ENCODE measurements at places on chromosomes 6 and 20.

- DNase-seq: no peak
Observed at GRCh38 chr6:125745281-125746018, 4.0 kb upstream of the HEY2 start.

DNA sequence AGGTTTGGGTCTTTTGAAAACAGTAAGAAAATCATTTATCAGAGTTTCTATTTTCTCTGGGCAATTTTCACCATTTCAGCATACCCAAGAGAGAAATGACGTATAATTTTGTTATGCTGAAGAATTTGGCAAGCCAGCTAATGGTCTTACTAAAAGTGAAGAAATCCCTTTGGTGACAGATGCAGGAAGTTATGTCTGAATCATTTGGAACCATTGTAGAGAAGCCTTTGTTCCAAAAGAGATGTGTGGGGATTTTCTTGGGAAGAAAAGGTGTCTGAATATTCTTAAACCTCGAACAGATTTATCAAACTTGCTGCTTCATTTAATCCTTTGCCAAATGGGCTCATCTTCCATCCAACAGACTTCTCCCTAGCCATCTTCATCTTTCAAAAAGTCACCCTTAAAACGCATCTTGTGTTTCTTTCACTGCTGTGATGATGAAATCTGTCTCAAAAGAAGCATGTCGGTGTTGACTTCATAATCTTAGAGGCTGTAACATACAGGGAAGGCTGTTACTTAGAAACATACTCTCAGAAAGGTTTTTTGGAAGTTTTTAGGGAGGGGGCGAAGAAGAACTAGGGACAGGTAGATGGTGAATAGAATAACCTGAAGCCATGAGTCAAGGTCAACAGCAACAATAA lies 39.5 kb downstream of the CITED2 start:
- peak; percentile 30 for DNase-seq

- DNase-seq: no peak
Observed at GRCh38 chr6:163181666-163182180, 232.8 kb upstream of the QKI start.

GRCh38 chr6:144364208-144364720 lies 79.1 kb downstream of the UTRN start:
- DNase-seq: no peak

DNA sequence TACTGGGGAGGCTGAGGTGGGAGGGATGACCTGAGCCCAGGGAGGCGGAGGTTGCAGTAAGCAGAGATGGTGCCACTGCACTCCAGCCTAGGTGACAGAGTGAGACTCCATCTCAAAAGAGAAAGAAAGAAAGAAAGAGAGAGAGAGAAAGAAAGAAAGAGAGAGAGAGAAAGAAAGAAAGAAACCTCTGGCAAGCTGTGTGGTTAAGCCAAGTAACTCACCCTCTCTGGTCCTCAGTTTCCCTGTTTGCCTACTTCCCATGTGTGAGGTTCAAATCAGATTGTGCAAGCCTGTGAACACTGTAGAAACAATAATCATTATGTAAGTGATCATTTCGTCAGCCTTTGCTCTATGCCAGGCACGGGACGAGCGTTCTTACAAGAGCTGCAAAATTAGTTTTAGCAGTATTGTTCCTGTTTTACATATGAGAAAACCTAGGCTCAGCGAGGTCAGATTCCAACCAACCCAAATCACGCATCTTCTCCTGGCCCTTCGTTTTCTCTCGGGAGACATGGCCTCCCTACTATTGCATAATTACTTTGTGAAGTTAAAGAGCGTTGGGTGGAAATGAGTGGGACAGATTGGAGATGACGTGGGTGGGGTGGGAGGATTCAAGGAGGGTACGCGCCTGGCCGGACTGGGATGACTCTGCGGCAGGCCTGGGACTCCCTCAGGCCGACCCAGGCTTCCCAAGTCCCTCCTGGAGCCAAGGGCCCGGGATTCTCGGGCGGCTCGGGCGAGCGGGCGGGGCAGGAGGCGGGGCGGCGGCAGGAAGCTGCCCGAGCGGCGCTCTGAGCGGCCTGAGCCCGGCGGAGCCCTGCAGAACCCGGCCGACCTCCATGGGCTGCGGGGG lies at the start of gene SNX21:
TSS of gene SNX21 (plus strand) at position 770 of the 853 bp plus-strand sequence. CDS start 121 bp downstream, outside the sequence.
- DNase-seq: peak; percentile 78

DNA sequence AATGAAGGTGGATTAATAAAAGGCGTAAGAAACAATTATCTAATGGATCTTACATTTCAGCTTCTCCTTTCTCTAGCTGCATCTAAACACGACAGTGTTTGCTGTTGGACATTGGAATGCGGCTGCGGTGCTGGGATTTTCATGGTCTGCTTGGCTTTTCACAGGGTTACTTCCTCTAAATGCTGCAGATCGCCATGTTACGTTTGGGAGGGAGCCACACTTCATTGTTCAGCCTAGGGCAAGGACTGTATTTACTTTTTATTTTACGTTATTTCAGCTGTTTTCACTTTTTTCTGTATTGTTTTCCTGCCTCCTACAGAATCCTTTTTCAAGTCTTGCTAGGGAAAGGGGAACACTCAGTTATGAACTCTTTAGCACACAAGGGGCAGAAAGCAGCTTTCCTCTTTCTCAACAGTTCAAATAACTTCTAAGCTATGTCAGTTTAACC lies 97.9 kb upstream of the MTHFD1L start:
- DNase-seq: peak; percentile 87

DNA sequence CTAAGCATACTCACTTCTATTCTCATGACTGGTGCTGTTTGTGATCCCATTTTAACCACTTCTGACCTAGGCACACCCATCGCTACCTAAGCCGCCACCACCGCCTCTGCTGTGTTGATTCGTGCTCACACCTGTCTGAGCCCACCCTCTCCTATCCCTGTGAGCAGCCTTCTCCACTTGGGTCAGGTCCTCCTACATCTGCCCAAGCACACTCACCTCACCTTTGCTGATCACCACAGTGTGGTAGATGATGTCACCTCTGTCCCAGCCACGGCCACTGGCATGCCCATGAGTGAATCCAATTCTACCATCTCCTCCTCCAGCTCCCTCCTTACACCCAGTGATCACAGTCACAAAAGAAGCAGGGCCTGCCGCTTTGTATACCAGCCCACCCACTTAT lies 20.8 kb downstream of the MUC22 start:
- DNase-seq: no peak

DNA sequence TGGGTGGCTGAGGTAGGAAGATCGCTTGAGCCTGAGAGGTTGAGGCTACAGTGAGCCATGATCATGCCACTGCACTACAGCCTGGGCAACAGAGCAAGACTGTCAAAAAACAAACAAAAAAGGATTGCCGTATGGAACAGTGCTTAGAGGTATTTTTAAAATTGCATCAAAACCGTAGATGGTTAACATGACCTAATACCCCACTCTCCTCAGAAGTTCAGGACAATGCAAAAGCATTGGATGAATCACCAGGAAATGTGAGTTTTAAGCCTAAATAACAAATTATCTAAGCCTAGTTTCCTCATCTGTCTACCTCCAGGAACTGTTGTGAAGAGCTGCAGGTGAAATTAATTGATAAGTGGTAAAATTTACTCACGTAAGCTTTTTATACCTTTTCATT lies 123.8 kb upstream of the ID4 start:
- no peak for DNase-seq

- DNase-seq: no peak
Observed at GRCh38 chr6:110756817-110757216, 58.5 kb downstream of the CDK19 start.

GRCh38 chr6:106128981-106129781 lies 43.0 kb downstream of the PRDM1 start:
- DNase-seq: no peak

DNA sequence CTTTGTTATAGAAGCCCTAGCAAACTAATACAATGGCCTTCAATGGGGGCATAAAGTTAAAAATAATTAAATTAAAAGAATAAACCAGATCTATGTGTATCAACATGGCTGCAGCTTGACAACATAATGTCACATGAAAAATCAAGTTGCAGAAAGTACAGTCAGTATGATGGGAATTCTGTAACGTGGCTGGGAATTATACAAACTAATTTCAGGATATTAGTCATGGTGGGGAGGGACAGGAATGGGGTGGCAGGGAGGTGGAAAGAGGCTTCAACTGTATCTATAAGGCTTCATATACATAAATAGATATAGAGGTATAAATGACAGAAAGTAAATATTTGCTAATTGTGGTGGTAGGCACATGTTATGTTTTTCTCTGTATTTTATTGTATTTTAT lies 107.1 kb downstream of the UNC5CL start:
- no peak for DNase-seq

DNA sequence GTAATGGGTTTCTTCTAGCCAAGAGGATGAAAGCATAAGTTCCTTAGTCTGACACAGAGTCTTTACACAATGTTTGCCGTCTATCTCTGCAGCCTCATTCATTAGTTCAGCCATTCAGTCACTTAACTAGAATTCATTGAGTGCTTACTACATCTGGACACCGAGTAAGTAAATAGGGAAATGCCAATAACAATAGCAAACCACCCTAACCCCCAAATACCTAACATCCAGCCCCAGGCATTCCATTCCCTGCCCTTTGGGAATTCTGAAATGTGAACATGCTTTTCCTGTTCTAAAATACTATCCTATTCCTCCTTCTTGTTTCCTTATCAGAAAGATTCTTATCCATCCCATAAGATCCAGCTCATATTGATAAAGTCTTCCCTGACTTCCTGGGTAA lies 277.6 kb upstream of the RNF217 start:
- DNase-seq: no peak

- DNase-seq: no peak
Observed at GRCh38 chr6:17418281-17419188, 25.1 kb downstream of the CAP2 start.

DNA sequence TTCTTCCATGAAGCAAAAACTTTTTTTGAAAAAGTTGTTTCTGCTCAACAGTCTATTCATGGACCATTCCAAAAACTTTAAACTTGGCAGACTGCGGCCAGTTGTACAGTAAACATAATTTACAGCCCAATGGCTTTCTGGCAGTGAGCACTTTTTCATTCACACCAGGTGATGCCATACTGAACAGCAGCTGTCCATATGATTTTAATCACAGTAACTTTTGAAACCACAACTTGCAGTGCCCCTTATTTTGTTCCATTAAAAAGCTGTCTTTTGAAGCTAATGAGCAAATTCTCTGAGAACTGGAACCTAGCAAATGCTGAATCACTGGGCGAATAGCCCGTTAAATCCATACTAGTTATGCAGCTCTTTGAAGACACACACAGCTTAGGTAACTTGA lies 576.6 kb downstream of the PTPRT start:
- DNase-seq: no peak

GRCh38 chr6:85404564-85405174 lies 45.2 kb upstream of the NT5E start:
- DNase-seq: no peak

DNA sequence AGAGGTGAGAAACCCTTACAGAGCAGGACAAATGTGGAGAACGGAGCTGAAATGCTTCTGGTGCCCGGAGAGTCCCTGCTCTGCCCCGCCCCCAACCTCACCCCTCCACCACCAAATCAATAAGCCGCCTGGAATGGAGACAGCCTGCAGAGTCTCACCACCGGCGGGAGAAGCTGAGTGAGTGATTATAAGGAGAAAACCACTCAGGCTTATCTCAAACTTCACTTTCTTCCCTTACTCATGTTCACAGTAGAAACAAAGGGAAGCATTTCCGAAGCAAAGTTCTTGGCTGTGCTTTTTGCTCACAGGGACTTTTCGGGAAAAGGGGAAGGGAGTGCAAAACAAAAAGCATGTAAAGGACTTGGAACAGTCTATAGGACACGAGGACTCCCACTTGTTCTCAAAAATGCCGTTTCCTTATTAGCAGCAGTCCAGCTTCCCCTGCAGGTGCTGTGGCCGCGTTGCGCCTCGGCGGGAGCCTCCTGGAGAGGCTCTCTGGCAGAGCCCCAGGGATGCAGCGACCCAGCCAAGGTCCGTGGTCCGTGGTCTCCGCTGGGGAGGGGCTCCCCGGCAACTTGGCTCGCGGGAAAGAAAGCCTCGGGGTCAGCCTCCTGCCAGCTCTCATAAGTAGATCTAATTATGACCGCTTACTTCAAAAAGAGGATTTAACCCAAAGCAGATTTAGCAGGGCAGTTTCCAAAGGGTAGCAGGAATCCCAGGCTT lies 64.8 kb upstream of the TMEM30A start:
- no peak for DNase-seq

DNA sequence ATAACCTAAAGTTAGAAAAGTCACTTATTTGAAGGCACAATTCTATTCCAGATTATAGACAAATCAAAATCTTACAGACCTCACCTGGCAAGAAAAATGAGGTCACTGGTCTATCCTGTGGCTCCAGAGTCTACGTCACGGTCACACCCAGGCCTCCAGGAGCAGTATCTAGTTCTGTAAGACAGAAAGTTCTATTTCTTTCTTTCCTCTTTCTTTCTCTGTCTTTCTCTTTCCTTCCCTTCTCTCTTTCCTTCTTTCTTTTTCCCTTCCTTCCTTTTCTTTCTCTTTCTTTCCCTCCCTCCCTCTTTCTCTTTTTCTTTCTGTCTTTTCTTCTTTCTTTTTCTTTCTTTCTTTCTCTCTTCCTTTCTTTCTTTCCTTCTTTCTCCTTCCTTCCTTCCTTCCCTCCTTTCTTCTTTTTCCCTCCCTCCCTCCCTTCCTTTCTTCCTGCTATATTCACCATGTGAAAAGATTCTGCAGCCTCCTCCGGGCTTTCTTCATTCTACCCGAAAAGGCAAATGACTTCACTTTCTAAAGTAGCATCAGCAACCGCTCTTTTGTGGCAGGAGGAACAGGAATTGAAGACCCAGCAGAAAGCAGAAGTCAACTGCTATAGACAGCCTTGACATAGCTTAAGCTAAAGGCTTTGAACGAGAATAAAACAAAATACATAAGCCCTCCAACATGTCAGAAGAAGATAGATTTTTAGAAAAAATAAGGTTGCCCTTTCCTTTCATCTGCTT lies 83.9 kb upstream of the SIRPG start:
- DNase-seq: no peak

DNA sequence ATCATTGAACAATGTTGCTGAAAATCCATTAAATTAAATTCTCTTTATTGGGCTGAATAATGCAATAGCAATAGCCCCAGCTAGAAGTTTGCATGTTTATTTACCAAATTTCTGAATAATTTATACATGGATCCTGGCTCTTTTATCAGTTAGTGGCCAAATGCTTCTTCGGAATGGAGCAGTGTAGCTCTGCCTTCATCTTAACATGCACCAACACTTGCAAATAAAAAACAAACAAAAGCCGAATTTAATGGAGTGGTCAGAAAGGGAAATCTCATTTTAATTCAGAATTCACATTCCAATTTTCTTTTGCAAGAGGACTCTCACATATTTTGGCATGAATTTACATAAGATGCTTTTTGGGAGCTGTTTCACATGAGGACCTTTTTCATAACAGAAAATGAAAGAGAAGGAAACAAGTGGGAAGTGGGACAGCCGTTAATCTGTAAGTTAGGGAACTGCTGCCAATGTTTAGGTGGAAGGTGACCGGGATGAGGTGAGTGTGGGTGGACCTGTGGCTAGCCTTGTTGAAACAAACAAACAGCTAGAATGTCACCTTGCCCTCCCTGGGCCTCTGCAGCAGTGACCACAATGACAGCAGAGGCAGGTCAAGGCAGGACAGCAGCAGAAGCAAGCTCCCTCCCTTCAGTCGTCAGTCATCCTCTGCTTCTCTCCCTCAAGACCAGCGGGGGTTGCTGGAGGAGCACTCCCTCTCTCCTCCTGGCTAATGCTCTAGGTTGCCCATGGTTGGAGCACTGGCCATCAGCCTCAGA lies 73.2 kb downstream of the INSM1 start:
- DNase-seq: no peak
